ENCODE measurements at places on chromosomes 6 and 20.

GRCh38 chr6:13655700-13656099, 40.6 kb downstream of the NOL7 start:
- DNase-seq: no peak

- no peak for DNase-seq
These were observed 143.8 kb downstream of the PLCB4 start for GRCh38 chr20:9212735-9213134.

DNA sequence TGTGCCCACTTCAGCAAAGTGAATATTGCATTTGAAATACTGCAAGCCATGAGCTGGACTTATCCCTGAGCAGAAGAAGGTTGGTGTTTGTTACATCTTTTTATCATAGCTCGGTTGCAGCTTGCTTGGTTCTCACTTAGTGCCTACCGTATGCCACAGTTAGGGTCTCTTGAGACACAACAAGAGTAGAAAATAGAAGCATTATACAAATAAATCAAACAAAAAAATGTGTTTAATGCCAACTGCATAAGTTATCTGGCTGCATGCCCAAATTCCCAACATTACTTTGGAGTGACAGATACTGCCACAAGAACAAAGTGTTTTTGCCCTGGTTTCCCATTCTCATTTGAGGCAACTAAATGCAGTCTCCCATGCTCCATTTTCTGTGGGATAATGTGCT, 53.9 kb upstream of the LAMP5 start:
- no peak for DNase-seq

DNA sequence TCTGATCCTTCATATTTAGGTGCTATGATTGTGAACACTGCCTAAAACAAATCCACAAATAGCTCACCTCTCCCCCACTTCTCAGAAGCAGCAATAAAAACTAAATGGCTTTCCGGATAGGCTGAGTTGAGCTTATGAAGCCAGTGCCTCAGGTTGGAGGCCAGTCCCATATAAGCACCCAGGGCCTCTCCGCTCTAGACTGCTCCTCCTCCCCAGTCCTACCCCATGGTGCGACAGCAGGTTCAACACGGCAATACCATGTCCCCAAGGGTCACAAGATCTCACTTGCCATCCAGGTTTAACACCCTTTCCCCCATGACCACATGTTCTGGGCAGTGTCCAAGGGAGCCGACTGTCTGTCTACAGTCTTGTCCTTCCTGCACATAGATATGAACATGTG, 20.8 kb downstream of the BNIP5 start:
- no peak for DNase-seq

DNA sequence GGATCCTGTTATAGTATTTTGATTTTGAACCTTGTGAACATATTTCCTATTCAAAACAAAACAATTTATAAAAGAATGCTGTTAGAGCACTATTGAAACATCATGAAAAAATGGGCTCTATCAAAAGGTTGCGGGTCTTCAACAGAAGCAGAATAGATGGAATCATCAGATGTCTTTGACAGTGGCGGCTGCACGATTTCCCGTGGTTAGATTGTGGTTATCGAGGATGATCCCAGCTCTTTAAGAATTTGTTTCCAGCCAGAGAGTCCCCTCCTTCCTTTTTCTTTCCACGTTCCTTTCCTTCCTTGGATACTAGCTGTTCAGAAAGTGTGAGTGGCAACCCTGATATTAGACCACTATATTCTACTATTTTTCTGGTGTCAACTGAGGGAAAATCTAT, 163.4 kb downstream of the FARS2 start:
- no peak for DNase-seq

GRCh38 chr20:4067600-4068261, 52.4 kb upstream of the RNF24 start:
- DNase-seq: no peak

GRCh38 chr20:49850463-49851230, 38.0 kb downstream of the SLC9A8 start:
- DNase-seq: no peak

- DNase-seq: no peak
These were observed 19.1 kb upstream of the FOXC1 start for GRCh38 chr6:1590580-1590979.

- DNase-seq: no peak
These were observed 52.6 kb upstream of the NAA20 start for GRCh38 chr20:19964289-19965265.

- no peak for DNase-seq
These were observed 615.3 kb upstream of the BTBD3 start for GRCh38 chr20:11302436-11302835.

- no peak for DNase-seq
These were observed 20.7 kb downstream of the RIPK1 start for GRCh38 chr6:3088968-3089367.

DNA sequence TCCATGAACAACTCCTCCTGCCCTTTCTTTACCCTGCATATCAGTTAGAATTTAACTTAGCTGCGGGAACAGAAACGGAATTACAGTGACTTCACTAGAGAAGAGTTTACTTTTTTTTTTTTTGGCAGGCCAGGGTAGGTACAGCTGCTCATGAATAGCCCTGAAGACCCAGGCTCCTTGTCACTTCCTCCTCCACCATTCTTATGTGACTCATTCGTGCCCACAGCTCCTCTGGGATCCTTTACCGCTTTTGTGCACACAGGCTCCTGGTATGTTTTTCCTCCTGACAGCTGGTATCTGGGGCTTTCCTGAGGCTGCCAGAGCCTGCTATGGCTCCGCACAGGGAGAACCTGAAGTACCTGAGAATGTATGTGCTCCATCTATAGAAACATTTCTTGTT, 3.9 kb upstream of the KCNS1 start:
- DNase-seq: no peak

DNA sequence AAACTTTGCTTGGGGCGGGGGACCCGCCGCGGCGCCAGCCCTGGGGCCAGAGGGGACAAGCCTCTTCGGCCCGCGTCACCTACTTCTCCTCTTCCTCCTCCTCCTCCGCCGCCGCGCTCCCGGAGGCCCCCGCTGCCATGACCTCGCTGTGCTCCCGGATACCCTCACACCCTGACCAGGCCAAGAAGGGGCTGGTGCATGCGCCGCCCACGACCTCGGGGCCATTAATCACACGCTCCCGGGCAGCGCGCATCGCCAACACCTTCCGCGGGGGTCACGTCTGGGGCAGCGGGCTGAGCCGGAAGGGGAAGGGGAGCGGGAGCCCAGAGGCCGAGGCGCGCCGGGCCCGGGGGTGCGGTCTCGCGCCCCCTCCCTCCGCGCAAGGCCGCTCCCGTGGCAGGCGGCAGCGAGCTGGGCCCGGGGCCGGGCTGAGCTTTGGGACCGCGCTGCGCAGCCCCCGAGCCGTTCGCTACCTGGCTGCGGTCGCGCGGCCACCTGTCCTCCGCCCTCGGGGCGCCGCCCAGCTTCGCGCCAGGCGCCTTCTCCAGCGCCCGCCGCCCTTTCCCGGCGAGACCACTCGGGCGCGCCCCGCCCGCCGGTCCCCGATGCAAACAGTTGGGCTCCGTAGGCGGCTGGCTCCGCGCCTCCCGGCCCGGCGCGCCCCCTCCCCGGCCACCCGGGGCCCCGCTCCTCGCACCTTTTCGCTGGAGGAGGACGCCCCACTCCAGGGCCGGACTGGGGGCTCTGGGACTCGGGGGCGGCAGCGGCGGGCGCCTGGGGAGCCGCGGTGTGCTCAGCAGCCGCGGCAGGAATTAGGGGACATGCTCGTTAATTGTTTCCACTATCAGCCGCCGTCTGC, 575 bp upstream of the CNR1 start:
- no peak for DNase-seq

DNA sequence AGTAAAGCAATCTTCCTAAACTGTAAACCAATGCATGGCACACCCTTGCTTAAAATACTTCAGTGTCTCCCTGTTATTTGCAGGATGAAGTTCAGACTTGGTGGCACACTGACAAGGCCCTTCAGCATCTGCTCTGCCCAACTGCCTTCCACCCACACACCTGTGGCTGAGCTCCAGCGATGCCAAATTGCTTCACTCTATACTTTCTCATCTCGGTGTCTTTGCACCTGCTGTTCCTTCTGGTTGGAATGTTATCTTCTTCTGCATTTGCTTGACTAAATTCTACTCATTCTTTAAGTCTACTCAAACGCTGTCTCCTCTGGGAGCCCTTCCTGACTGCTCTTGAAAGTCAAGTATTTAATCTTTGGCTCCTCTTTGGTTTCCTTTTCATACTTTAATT, 100.1 kb upstream of the SUPT3H start:
- no peak for DNase-seq

- DNase-seq: no peak
These were observed 40.5 kb downstream of the HLA-F start for GRCh38 chr6:29763491-29764289.

DNA sequence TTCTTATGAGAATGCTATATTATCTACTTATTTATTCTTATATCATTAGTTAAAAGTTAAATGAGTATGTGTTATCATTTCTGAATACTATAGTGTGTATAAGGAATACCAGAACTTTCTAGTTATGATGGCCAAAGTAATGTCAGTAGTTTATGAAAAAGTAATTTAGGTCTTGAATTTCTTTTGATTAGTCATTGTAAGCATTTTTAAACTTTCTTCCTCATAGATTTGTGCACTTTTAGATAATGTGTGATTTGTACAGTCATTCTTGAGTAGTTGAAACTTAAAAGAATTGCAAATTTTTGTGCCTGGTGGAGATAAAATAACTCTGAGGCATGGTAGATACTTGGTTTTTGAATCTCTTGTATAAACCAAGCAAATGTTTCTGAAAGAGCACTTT, 311.3 kb downstream of the CDKAL1 start:
- no peak for DNase-seq

DNA sequence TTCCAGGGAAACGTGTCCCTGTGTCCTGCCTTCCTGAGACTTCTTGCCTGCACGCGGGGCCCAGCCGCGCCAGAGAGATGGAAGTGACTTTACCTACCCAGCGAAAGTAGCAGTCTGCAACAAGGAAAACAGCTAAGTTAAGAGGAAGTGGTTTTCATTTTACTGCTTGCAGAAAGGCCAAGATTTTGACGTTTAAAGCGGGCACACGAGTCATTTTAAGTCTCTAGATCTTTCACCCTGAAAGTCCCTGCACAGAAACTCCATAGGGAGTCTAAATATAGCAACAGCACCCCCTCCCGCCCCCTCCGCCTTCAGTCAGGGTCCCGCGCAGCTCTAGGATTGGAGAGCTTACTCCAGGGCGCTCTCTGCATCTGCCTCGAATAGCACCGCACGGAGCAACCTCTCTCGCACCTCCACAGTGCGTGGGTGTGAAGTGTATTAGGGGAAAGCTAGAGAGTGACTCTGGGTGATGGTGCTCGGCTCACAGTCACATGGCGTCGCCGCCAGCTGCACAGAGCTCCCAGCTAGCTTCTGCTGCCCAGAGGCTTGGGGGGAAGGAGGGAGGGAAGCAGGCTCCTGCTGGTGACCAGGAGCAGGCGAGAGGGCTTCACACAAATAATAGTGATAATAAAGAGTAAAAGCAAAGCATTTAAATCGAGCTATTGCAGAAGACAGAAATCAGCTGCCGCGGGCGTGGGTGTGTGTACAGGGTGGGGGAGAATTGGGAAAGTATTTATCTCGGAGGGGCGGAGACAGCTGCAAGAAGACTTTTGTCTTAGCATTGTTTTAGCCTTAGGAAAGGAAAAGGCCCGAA, 1.8 kb upstream of the KCNQ5 start:
- peak; percentile 58 for DNase-seq

DNA sequence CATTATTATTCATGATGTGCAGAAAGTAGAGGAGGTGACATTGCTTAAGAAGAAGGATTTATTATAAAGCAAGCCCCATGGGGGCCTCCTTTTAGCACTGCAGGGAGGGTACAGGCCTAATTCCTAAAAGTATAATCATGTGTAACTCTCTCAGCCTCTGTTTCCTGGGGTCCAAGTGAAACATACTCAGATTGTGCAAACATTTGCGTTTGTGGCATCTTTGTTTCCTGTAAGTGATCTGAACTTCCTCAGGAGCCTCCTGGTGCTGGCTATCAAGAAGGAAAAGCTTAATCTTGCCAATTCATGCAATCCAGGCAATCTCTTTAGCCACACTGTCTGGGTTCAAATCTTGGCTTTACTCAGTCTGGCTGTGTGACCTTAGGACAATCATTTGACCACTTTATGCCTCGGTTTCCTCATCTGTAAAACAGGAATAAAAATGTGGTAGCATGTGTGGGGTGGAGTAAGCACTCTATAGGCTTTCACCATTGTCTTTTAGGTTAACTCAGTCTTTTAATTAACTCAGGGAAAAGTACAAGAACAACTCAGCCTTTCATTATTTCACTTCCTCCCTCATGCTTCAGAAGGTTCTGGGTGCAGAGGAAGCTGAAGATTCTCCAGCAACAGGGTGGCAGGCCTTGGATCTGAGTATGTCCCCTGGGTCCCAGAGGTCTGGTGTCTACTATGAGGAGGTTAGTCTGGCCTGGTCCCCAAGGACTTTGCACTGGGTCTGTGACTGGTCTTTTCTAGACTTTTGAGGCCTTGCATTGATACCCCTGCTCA, 831 bp upstream of the SIRPB2 start:
- DNase-seq: no peak
